ENCODE measurements at places on chromosomes 1 and 21.

DNA sequence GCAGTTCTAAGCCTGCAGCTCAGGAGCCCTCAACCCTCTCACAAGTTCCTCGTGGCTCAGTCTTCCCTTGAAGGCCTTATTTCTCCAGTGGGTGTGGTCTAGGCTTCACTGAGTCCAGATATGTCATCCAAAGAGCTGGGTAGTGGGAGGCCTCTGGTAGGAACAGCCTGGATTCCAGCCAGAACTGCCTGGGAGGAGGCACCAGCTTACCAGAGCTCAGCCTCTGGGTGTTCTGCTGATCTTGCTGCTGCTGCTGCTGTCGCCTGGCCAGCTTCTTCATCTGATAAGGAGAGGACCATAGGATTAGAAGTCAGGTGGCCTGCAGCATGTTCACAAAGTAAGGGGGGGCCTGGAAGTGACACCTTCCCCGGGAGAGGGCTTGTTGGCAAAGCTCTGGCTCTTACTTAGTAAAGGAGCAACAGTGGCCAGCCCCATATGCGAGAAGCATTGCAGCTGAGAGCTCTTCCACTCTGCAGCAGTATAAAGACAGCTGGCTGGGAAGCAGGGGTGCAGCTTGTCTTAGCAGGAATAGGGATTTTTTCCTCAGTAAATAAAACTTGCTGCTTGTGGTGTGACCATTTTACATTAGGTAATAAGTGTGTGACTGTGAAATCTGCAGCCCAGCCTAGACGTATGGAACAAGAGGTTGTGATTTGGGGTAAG lies 148.5 kb downstream of the LMX1A start:
- no peak for DNase-seq

GRCh38 chr1:56572334-56573050 lies 6.9 kb downstream of the PLPP3 start:
- no peak for DNase-seq

DNA sequence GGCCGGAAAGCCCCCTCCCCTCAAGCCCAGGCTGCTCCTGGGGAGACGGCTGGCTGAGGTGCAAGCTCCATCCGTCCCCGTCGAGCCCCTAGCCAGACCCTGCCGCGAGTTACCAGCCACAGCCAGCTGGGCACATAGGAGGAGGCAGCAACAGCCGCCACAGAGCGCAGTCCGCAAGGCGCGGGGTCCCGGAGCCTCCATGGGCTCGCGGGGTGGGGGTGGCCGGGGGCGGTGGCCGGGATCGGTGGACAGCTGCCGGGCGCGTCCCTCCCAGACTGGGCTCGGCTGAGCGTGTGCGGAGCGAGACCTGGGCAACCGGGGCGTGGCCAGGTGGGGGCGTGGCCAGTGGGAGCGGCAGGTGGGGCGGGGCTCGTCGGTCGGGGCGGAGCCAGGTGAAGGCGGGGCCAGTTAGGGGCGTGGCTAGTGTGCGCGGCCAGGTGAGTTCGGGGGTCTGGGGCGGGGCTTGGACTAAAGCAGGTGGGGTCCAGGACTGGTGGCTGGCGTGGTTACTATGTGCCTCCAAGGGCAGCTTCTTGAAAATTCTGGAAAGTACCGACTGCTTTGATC lies at the start of gene CD164L2:
Gene CD164L2 (minus strand): TSS at position 295 of the 567 bp plus-strand sequence. CDS start 94 bp downstream, at position 201.
- DNase-seq: no peak

DNA sequence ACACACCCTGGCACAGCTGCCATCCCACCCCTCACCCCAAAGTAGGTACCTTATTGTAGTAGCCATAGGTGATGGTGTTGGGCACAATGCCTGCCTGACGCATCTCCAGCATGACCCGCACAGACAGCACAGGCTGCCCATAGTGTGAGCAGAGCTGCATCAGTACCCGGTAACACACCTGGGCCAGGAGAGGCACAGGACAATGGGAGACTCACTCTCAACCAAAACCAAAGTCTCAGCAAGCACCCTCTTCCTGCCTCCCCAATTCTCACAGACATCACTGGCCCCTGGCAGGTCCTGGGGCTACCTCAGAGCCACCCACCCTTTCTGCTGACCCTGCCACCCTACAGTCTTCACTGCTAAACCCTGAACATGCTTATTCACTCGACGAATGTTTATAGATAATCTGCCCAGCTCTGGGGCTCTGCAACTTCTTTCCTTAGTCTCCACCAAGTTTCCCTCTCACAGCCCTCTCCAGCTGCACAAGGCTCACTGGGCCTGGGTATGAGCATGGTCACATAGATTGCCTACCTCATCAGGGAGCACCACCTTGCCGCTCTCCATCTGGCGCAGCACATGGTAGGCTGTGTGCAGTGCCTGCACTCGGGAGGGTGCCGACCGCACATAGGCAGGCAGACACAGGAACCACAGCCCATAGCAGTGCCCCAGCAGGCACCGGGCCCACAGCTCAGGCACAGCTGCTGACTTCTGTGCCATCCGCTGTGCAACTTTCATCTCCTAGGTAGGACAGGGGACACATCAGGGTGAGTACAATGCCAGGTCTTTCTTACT lies 10.3 kb downstream of the DENND4B start:
- no peak for DNase-seq

- DNase-seq: no peak
These were observed 1.4 kb upstream of the TNR start for GRCh38 chr1:175744833-175745232.

- DNase-seq: no peak
These were observed 205.5 kb downstream of the RPS6KC1 start for GRCh38 chr1:213256438-213257087.

- no peak for DNase-seq
These were observed 8.5 kb downstream of the MEF2D start for GRCh38 chr1:156492013-156492590.

DNA sequence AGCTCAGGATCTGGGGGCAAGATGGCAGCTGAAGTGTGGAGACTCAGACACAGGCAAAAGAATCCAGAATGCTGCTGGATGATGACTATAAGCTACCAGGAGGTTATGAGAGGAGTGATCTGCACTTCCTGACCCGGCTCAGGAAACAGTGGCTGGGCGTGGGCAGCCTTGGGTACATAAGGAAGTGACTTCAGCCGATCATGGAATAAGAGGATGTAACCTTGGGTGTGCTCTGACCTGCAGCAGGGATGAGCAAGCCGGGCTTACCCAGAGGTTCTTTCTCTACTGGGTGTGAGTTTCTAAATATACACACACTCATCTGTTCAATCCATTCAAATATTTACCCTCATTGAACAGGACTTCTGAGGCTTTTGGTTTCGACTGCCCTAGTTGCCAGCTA lies 62.7 kb downstream of the CD34 start:
- peak; percentile 71 for DNase-seq

DNA sequence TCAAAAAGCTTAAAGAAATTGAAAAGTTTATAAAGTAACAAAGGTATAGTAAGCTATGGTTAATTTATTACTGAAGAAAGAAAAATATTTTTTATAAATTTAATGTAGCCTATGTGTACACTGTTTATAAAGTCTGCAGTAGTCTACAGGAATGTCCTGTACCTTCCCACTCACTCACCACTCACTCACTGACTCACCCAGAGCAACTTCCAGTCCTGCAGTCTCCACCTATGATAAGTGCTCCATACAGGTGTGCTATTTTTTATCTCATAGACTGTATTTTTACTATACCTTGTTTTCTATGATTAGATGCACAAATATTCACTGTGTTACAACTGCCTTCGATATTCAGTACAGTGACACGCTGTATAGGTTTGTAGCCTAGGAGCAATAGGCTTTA lies 106.6 kb downstream of the NR5A2 start:
- no peak for DNase-seq

DNA sequence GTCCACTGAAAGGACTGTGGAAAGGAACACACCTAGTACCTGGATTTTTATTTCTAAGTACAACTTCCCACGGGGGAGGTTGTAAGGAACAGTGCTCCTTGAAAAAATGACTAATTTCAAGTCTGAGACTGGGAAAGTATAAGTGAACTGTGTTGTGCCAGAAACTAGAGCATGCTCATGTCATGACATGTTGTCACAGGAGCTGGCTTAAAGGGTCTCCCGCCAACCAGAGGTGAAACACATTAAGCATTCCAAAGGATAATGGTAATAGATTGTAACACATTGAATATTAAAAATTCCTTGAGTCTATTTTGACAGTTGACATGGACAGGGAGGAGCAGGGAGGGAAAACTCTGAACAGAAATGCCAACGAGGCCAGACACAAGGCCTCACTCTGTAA lies 6.3 kb downstream of the ATP2B4 start:
- DNase-seq: no peak

DNA sequence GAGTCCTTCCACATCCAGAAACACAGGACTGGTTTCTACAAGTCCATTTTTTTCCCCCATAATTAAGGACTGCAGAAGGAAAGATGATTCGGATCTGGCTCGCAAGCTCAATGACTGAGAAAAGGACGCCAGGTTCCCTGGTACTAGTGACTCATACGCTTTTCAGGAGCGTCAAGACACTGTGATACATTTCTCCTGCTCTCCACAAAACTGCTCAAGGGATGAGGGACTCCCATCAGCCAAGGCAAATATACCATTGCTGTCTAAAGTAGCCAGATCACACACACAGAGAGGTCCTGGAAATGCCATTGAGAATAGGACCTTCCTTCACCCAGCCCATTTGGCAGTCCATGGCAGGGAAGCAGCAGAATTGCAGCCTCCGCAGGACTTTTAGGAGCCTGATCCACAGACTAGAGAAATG lies 253.6 kb upstream of the IRF2BP2 start:
- DNase-seq: no peak

DNA sequence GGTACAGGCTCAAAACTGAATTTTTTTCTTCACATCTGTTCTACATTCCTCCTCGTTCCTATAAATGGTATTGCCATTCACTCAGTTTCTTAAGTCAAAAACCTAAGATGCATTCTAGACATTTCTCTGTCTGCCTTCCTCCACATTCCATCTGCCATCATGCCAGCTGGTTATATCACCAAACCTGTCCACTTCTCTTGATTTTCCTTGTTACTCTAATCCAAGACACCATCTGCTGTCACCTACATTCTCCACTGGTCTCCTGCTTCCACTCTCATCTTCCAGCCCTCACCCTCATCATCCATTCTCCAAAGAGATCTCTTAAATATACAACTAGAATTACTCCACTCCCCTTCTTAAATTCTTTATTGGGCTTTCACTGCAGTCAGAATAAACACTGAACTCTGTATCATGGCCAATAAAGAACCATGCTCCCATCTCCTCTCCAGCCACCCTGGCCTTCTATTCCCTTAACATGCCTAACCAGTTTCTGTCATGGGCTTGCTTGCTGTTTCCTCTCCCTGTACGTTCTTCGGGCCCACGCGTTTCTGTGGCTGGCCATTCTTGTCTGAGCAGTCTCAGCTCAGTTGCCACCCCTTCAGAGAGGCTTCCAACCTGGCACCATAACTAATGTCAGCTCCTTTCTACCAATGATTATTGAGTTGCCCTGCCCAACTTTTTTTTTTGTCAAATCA lies 278.3 kb downstream of the ST6GALNAC3 start:
- no peak for DNase-seq

GRCh38 chr1:147762233-147763024 lies 2.0 kb upstream of the GJA5 start:
- DNase-seq: no peak

- DNase-seq: no peak
These were observed 54.5 kb downstream of the PCNX2 start for GRCh38 chr1:233240829-233241682.

DNA sequence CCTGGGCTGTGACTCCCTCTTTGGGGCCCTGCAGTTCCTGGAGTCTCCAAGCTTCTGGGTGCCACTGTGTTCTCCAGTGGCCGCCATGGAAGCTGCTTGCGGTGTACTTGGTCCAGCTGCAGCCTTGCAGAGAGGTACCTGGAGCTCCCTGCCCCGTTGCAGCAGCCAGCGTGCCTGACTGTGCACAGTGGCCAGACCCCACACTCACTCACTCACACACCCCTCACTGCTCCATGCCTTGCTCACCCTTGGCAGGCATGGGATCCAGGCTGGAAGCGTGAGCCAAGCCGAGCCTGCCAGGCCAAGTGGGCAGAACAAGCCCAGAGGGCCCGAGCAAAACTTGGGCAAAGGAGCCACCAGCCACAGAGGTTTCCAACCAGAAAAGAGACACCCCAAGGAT lies 43.0 kb downstream of the MATN1 start:
- DNase-seq: no peak

DNA sequence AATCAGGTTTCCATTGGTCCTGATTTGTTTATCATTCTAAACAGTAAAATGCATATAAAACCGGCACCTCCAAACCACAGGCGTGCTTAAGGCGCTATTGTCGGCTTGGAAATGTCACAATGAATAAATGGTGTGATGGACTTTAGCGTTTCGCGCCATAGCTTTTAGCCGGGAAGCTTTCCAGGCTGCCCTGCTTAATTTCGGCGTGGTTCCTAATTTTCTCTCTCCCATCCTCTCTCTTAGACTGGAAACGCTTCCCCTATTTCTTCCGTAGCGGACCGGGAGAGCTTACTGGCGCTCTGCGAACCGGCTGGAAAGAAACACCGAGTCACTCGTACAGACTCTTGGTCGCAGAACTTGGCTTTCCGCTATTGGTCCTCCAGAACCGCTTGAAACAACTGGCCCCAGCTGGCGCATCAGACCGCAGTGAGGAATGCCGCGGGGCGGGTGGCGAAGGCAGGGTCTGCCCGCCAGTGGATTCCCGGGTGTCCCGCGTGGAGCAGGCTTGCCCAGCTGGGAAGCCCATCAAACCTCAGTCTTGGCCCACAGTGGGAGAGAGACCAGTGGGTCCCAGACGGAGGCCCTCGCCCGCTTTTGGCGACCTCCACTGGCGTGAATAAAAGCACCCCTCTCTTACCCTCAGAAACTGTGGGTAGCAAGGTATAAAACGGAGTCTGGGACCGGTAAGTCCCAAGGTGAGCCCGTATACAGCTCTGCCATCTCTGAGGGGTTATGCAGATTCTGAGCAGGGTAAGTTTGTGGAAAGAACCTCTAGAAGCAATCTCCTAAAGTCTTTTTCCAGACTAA lies 4.0 kb upstream of the LHX8 start:
- no peak for DNase-seq

DNA sequence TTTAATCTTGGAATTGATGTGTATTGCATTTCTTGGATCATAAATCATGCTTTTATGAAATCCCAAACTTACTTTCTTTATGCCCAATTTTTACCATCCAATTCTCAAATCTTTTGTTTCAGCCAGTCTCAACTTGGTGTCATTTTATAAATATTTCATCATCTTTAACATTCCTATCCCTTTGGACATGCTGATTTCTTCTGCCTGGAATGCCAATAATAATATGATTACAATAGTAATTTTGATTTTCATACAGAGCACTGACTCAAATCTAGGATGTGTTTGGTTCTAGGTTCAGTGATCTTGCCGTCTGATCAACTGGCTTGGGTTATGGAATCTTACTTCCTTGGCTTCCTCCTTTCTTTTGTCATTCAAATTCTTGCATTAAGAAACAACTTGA lies 12.8 kb downstream of the RRP15 start:
- DNase-seq: no peak

DNA sequence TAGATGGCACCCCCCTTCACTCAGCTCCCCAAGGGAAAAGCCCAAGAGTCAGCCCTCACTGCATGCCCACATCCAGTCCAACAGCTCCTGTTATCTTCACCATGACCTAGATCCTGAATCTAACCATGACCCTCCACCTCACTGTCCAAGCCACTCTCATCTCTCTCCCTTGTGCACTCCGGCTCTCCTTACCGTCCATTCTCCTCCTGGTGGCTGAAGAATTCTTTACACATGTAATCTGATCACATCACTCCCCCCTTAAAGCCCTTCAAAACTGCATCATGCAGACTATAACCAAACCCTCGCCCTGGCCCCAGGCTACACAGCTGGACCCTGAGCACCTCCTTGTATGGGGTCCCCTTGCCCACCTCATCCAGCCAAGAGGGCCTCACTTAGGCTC lies 14.0 kb upstream of the PAQR7 start:
- DNase-seq: no peak

Data from NCI-H226 (cell line).